ENCODE measurements at places on chromosomes 3 and 15. TPM values are rescaled to one million over a fixed set of nuclear protein-coding genes. Genes with fewer than 3 reads are reported as not detected.
A peak's percentile ranks its signal among the peaks of the same experiment; 100 is the strongest.

GRCh38 chr3:38117748-38118420 is 19.0 kb downstream of the ACAA1 start:
- no peak overlapping the region for H3K4me3 ChIP-seq
- no peaks in the 10 kb centered on the region for H3K4me1 ChIP-seq
- no peak overlapping the region for H3K27ac ChIP-seq
- peaks cover 19% of the 10 kb centered on the region for H3K36me3 ChIP-seq

DNA sequence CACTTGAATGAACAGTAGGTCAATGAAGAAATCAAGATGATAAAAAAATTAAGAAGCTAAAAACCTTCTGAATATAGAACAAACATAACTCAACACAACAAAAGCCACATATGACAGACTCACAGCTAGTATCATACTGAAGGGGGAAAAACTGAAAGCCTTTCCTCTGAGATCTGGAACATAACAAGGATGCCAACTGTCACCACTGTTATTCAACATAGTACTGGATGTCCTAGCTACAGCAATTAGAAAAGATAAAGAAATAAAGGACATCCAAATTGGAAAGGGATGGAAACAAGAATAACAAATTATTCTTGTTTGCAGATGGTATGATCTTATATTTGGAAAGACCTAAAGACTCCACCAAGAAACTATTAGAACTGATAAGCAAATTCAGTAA is 60.8 kb downstream of the ILDR1 start:
- H3K27me3 ChIP-seq = no peaks in the 10 kb centered on the region
- no peak overlapping the region for H3K27ac ChIP-seq
- no peaks in the 10 kb centered on the region for H3K36me3 ChIP-seq
- DNase-seq = no peak

CP gene
- total RNA-seq = 0.84 TPM

DNA sequence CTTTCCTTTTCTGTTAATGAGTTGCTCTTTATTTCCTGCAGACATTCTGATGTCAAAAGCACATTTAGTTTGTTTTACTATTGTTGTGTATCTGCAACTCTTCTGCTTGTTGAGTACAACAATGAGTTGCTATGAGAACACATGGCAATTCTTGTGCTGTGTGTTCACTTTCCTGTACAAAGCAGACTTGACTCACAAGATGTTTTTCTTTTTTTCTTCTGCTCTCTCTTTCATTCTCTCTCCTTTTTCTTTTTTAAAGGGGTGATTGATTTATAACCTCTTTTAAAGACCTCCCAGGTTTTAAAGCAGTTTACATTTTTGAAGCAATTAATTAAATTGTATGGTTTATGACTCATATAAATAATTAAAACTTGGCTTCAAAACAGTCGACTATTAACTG is 31.6 kb upstream of the ABHD10 start:
- no peaks in the 10 kb centered on the region for H3K27me3 ChIP-seq
- H3K4me3 ChIP-seq = no peak overlapping the region
- H3K27ac ChIP-seq = no peak overlapping the region
- no peak for DNase-seq
- H3K4me1 ChIP-seq = no peaks in the 10 kb centered on the region
- peaks cover 63% of the 10 kb centered on the region for H3K36me3 ChIP-seq

- no peak overlapping the region for H3K4me3 ChIP-seq
- no peak for DNase-seq
- H3K4me1 ChIP-seq = peaks cover 5% of the 10 kb centered on the region
- peaks cover 7% of the 10 kb centered on the region for H3K27me3 ChIP-seq
These were observed 660.9 kb upstream of the NAALADL2 start for GRCh38 chr3:174198199-174198598.

ZSCAN29 gene
- total RNA-seq = 44.3 TPM

DNA sequence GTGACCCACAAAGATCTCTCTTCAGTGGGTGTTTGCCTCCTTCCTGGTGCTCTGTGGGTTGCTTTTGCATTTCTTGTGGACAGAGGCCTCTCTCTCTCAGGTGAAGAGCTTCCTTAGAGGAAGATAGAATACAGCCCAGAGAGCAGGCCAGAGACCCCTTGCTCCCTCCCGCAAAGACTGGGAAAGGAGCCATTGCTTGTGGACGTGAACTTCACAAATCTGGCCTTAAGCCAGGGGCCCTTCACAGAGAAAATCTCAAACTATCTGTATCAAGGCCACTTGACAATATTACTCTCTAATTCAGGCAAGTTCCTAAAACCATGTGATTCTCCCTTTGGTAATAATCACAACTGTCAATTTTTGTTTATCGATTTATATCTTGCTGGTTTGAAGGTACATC is 30.4 kb upstream of the CLK3 start:
- DNase-seq = no peak
- H3K36me3 ChIP-seq = peaks cover 82% of the 10 kb centered on the region
- peak overlapping the region; percentile 89 for H3K27ac ChIP-seq
- no peak overlapping the region for H3K4me3 ChIP-seq
- H3K4me1 ChIP-seq = no peaks in the 10 kb centered on the region

DNA sequence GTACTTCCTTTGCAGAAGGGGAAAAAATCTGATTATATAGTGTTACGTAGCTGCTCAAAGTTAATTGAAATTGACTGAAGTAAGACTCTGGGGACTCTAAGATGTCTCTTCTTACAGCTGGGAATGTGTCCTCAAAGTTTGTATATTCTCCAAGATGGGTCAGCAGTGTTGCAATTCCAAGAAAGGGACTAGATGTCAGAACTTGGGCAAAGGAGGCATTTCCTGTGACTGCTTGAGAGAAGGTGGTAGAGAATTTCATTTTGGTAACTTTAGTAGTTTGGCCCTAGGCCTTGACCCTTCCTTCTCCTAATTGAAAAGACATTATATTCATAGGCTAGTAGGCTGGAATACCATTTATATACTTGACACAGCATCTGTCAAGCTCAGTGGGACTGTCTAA is 33.9 kb downstream of the PTPRG start:
- no peaks in the 10 kb centered on the region for H3K36me3 ChIP-seq
- peaks cover 4% of the 10 kb centered on the region for H3K4me1 ChIP-seq
- no peak overlapping the region for H3K4me3 ChIP-seq
- no peaks in the 10 kb centered on the region for H3K27me3 ChIP-seq

DNA sequence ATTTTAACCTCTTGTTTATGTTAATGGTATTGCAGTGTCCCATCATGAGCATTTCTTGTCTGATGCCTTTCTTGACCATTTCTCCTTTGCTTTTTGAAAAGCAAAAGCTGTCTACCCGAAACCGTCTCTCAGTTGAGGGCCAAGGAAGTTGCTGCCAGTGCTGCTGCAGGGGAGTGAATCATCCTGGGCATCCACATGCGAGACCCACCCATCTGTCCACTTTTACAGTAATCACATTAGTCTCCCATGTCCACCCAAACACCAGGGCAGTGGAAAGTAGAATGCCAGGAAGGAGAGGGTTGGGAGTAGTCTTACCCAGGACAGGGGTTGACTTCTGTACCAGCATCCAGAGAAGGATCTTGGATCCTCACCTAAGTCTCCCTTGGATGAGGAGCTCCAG is 48.6 kb upstream of the TEX264 start:
- no peak overlapping the region for H3K27ac ChIP-seq
- peaks cover 9% of the 10 kb centered on the region for H3K36me3 ChIP-seq
- DNase-seq = no peak
- H3K4me1 ChIP-seq = peaks cover 4% of the 10 kb centered on the region
- no peak overlapping the region for H3K4me3 ChIP-seq

- H3K4me3 ChIP-seq = no peak overlapping the region
- no peaks in the 10 kb centered on the region for H3K36me3 ChIP-seq
- no peaks in the 10 kb centered on the region for H3K27me3 ChIP-seq
- H3K4me1 ChIP-seq = no peaks in the 10 kb centered on the region
- no peak for DNase-seq
These were observed 62.3 kb upstream of the SEC13 start for GRCh38 chr3:10382892-10383849.

DNA sequence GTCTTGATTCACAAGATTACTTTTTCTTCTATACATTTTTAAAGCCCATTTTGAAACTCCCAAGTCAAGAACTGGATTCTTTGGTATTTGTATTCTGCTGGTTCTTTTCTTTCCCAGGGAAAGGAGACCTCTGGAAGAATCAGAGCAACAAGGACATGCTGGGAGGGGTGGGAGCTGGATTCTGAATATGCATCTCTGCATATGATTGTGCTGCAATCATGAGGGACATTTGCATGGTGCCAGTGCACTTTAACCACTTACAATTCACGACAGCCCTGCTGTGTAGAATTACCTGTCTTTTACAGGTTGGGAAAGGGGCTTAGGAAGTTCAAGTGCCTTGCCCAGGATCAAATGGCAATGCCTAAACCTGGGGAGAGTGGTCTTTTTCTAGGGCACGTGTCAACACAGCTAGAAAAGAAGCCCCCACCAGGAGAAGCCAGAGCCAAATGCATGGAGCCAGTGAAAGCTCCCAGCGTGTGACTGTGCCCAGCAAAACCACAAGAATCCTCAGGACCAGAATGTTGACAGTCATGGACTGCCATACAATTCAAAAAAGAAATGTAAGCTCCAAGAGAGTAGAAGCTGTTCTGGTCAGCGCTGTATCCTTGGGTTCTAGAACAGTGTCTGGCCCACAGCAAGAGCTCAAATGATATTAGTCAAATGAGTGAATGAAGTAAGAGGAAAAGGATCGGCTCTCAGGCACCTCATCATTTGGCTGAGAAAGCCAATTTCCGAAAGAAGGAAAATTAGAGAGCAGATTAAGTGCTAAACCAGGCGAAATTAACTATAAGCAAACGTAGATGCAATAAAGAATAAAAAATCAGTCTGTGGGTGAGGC is 84.5 kb upstream of the MEF2A start:
- no peaks in the 10 kb centered on the region for H3K27me3 ChIP-seq
- no peak overlapping the region for H3K27ac ChIP-seq
- H3K4me3 ChIP-seq = no peak overlapping the region

THSD4 gene
- 5.4 TPM for total RNA-seq

DNA sequence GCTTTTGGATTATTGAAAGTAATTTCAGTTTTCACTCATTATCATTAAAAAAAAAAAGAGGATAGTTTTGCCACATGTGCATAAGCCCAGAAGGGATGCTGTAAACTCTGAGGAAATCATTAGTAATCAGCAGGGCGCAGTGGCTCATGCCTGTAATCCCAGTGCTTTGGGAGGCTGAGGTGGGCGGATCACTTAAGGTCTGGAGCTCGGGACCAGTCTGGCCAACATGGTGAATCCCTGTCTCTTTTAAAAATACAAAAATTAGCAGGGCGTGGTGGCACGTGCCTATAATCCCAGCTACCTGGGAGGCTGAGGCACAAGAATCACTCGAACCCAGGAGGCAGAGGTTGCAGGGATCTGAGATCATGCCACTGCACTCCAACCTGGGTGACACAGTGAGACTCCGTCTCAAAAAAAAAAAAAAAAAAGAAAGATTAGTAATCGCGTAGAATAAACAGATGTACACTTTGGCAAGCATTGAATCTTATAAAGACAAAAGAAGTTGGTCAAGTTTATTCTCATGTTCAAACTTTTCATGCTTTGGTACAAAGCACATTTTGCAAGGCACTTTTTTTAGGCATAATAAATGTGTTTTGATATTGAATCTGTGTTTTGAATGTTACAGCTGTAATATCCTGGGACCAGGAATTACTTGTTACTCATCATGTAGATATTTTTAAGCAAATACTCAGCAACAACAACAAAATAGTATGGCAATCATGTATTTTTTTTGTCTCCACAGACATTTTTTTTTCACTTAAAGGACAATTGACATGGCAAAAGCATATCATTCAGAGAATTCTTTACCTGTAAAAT is 93.2 kb upstream of the AGTR1 start:
- H3K27ac ChIP-seq = no peak overlapping the region
- DNase-seq = no peak
- no peaks in the 10 kb centered on the region for H3K36me3 ChIP-seq
- no peak overlapping the region for H3K4me3 ChIP-seq

DNA sequence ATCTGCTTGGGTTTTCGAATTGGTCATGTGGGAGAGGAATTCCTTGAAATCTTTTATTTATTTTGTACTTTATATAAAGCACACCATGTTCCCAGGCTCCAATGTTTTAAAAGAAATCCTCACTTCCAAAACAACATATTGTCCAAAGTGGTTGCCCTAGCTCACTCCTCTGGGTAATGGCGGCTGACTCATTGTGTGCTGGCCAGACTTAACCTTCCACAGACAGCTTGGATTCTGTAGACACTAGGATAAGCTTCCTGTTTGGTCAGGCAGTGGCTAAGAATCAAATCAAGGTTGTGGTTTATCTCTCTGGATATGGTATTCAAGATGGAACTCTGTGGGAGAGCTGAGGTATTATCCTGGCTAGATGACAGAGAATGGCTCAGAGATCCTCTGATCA is 55.8 kb upstream of the FAM98B start:
- no peaks in the 10 kb centered on the region for H3K27me3 ChIP-seq
- no peak for DNase-seq
- no peak overlapping the region for H3K27ac ChIP-seq
- peak overlapping the region; percentile 51 for H3K4me3 ChIP-seq

CCR3 gene
- not detected for total RNA-seq

DNA sequence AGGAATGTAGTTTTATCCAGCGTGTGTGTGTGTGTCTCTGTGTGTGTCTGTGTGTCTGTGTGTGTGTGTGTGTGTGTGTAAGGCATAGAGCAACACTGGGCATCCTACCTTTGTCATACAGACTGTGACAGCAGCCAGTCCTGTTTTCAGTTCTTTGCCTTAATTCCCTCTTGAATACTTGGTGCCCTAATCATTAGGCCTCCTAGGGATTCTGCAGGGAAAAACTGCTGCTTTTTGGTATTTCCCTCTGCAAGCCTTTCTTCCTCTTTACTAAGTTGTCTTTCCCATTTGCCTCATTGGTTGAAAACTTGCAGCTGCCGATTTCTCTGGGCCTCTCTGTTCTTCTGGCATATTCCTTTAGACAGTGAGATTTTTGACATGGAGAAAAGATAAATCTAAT is 9.2 kb downstream of the SLC25A36 start:
- peaks cover 4% of the 10 kb centered on the region for H3K4me1 ChIP-seq
- no peak overlapping the region for H3K4me3 ChIP-seq
- no peaks in the 10 kb centered on the region for H3K27me3 ChIP-seq
- DNase-seq = no peak
- peaks cover 8% of the 10 kb centered on the region for H3K36me3 ChIP-seq

GRCh38 chr15:94677202-94677790 is 445.9 kb downstream of the MCTP2 start:
- DNase-seq = no peak
- H3K4me1 ChIP-seq = peaks cover 5% of the 10 kb centered on the region
- no peak overlapping the region for H3K27ac ChIP-seq
- no peaks in the 10 kb centered on the region for H3K36me3 ChIP-seq
- no peaks in the 10 kb centered on the region for H3K27me3 ChIP-seq
- H3K4me3 ChIP-seq = no peak overlapping the region

DNA sequence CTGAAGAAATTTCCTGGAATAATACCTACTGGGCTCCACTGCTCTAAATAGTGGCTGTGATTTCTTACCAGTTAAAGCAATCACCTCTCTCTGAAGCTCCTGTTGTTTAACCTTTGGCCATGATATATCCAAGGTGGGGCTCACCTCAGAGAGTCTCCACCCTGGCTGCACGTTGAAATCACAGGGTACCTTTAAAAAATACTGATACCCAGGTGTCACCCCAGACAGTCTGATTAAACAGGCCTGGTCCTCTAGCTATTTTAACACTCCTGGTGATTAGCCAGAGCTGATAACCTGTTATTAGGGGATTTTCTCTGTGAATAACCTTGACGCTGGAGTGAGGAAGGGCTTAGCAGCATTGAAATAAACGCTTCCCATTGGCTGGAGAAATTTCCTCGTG is 22.3 kb upstream of the ZBTB38 start:
- H3K27ac ChIP-seq = no peak overlapping the region
- no peak overlapping the region for H3K4me3 ChIP-seq
- H3K36me3 ChIP-seq = no peaks in the 10 kb centered on the region
- no peak for DNase-seq
- H3K27me3 ChIP-seq = no peaks in the 10 kb centered on the region

ANKRD34C gene
- total RNA-seq = not detected

- H3K36me3 ChIP-seq = no peaks in the 10 kb centered on the region
- no peaks in the 10 kb centered on the region for H3K27me3 ChIP-seq
- H3K4me3 ChIP-seq = no peak overlapping the region
- no peaks in the 10 kb centered on the region for H3K4me1 ChIP-seq
- peak overlapping the region; percentile 89 for H3K27ac ChIP-seq
These were observed 30.4 kb downstream of the TMEM212 start for GRCh38 chr3:171873580-171873979.
